ENCODE measurements at places on chromosomes 11 and 22.

- H3K27ac ChIP-seq: peak overlapping the region; percentile 92
- DNase-seq: no peak
- H3K27me3 ChIP-seq: no peaks in the 10 kb centered on the region
- H3K4me1 ChIP-seq: peaks cover 61% of the 10 kb centered on the region
These were observed 108.6 kb upstream of the RASSF10 start for GRCh38 chr11:12900496-12900895.

- H3K36me3 ChIP-seq: no peaks in the 10 kb centered on the region
- H3K4me1 ChIP-seq: no peaks in the 10 kb centered on the region
- H3K27me3 ChIP-seq: peaks cover 30% of the 10 kb centered on the region
These were observed 25.5 kb upstream of the SHISAL1 start for GRCh38 chr22:44338177-44338810.

- H3K4me1 ChIP-seq: peaks cover 65% of the 10 kb centered on the region
- no peak for DNase-seq
- H3K27ac ChIP-seq: peak overlapping the region; percentile 98
- no peaks in the 10 kb centered on the region for H3K27me3 ChIP-seq
- peak overlapping the region; percentile 94 for H3K4me3 ChIP-seq
These were observed 1.3 kb upstream of the LPXN start for GRCh38 chr11:58576887-58577471.

- no peaks in the 10 kb centered on the region for H3K36me3 ChIP-seq
- no peak overlapping the region for H3K4me3 ChIP-seq
- H3K4me1 ChIP-seq: no peaks in the 10 kb centered on the region
- no peak for DNase-seq
- no peaks in the 10 kb centered on the region for H3K27me3 ChIP-seq
These were observed 55.3 kb downstream of the AASDHPPT start for GRCh38 chr11:106132582-106133354.

All from gastrocnemius medialis (tissue), 4 donors.